ENCODE measurements at places on chromosomes 12 and 14.

GRCh38 chr14:89143595-89143994, 273.4 kb downstream of the FOXN3 start:
- peak; percentile 17 for DNase-seq

- peak; percentile 86 for DNase-seq
Observed at GRCh38 chr14:104680806-104681688, 8.4 kb upstream of the INF2 start.

- DNase-seq: no peak
Observed at GRCh38 chr12:49483619-49484018, 55.2 kb upstream of the KCNH3 start.

- DNase-seq: no peak
Observed at GRCh38 chr12:47067176-47067575, 12.2 kb upstream of the PCED1B start.

GRCh38 chr12:95506707-95507523, 33.0 kb downstream of the METAP2 start:
- DNase-seq: no peak

- no peak for DNase-seq
Observed at GRCh38 chr12:108348842-108349241, 9.7 kb upstream of the CMKLR1 start.

DNA sequence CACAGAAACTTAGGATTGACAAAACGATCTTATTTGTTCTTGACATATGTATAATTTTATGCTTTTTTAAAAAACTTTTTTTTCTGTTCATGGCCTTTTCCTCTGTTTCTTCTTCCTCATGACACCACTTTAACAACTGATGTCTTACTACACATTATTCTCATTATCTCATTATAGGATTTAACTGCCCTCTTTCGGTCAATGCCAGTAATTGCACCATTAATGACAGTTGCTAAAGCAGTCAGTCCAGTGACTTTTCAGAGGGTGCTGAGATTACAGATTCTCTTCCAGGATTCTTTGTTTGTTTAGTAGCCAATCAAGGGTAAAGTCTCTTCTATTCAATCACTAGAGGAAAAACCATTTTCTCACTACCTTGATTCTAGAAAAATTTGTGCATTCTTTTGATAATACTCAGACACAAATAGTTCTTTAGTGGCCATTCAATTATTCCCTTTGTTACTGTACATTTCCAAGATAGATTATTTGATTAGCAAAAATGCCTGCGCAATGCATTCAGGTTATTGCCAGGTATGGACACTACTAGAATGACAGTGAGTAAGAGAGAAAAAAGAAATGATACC, 50.1 kb downstream of the KLRG1 start:
- DNase-seq: peak; percentile 54

- no peak for DNase-seq
Observed at GRCh38 chr14:82047777-82048470, 514.3 kb upstream of the SEL1L start.

DNA sequence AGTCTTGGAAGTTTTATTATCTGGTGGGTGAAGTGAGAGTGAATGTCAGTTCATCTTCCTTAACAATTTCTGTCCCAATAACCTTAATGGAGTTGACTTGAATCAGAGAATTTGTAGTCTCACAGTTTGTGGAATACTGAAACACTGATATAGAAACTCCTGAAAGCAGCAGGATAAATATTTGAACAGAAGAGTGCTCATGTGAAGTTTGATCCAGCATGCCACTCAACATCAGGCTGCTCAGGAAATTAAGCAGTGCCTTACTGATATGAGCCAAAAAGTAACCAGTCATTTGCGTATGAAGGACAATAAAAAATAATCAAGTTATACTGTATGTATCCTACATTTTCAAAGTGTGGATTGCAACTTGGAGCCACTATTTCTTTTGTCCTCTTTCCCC, 15.7 kb downstream of the MUCL1 start:
- DNase-seq: no peak

DNA sequence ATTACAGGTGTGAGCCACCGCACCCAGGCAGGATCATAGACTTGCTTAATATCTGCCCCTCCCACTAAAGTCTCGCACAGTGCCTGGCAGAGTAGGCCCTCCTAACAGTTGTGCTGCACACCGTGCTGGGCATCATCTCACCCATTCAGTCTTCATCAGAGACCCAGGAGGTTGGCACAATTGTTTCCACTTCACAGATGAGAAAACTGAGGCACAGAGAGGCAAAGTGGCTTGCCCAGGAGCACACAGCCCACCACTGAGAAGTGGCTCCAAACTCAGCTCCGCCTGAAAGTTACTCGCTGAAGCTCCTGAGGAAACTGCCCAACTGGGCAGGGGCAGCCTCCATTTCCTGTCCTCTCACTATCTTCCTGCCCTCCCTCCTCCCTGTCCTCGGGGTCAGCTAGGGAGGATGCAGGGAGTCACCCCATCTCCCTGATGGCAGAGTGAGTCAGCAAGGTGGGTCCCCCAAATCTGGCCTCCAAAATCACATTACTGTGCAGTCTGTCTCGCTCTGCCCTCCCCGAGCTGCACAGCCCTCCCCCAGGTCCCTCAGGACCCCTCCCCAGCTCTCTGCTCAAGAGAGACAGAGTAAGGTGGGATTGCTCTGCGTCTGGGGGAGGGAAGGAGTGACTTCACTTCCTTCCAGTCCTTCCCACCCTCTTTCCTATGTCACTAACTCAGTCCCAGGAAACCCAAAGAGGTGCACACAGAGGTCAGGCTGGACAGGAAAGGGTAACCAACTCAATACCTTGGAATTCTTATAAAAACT, 5.7 kb downstream of the SLC8B1 start:
- peak; percentile 59 for DNase-seq

GRCh38 chr12:112198120-112198733, 72.9 kb downstream of the TRAFD1 start:
- DNase-seq: peak; percentile 62

DNA sequence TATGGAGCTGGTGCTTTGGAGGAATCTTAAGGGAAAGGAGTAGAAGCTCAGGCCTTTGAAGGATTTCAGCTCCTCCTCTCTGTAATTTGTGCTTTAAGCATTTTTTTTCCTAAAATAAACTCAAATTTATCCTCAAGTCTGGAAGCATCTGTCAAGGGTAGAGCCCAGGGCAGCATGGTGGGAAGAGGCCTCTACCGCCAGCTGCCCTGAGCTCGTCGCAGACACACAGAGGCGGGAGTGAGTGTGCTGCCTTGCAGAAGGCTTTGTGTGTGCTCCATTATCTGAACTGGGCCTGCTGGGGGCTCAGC, 9.3 kb downstream of the DHRS2 start:
- DNase-seq: no peak

DNA sequence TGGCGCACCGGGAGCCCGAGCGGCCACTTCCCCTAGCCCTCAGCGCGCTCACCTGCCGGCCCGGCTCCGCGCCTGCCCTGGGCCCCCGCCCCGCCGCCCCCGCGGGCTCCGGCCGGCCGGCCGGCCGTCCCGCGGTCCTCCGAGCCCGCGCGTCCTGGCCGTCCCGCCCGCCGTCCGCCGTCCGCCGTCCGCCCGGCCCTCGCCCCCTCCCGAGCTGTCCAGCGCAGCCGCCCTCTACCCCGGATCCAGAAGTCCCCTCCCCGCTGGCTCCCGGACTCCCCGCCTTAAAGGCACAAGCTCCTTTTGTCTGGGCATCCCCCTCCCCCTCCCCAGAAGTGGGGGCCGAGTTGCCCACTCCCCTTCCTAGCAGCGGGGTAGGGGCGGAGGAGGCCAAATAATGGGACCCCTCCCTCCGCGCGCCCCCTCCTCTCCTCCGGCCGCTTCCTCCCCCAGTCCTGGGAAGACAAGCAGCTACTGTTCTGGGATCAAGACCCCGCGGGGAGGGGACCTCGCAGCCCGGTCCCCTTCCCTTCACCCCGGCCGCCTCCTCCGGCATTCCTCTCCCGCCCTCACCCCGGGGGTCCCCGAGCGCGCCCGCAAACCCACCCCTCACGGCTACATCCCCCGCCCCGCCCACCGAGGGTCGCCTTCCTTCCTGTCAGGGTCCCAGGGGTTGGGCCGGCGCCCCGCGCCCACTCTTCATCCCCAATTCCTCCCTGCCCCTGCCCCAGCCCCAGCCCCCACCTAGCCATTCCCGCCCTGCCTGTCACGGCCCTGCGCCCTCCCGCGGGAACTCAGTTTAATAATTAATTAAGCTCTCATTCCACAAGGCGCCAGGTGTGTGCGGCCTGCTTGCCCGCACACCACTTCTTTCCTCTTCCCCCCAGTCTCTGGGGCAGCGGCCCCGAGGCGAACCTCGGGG, at the start of gene ADCY6:
Gene ADCY6 (minus strand): TSS at position 236 of the 922 bp plus-strand sequence. CDS start 5,655 bp downstream, outside the sequence.
- peak; percentile 80 for DNase-seq

DNA sequence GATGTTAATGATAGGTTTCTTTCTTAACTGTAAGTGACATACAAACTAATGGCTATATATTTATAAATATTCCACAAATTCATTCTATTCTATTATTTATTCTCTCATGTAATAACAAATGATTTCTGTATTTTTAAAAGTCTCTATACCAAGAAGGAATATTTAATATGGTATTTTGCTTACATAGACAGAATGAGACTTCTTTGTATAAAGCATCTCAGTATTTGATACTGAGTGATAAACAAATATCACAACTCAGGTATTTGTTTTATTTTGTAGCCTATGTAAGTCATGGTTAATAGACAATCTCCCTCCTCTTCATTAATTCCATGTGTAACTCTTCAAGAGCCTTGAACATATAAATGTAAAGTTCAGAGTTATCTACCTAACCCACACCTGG, 18.0 kb downstream of the ATL1 start:
- DNase-seq: no peak

DNA sequence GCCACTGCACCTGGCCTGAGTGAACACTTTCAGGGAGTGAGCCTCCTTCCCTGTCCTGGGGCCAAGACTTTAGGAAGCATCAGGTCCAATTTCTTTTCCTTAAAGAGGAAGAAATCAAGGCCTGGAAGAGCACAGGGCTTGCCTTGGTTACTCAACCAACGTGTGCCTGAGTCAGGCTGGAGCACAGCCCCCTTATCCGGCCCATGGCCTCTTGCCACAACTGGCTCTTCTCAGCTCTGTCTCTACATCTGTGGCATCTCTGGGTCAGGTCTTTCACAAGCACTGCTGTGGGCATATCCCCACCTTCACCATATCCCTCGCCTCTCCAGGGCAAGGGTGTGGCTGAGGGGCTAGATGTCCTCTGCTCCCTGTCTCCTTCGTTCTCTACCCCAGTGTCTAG, 6.8 kb downstream of the MYH6 start:
- DNase-seq: no peak

DNA sequence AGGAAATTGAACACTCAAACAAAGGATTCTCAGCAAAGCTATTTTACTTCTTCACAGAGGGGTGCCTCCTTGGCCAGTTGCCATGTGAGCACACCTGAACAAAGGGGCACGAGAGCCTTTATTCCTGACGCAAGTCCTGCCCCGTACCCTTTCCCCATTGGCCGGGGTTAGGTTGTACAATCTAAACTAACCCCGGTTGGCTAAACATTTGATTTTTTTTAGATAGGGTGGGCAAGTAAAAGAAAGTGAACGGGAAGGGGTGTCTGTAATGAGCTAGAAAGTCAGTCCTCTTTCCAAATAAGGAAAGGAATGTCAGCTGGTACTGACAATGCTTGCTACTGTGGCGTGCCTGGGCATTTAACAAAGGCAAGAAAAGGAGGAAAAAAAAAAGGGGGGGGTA, 135.5 kb upstream of the CDKN3 start:
- no peak for DNase-seq

DNA sequence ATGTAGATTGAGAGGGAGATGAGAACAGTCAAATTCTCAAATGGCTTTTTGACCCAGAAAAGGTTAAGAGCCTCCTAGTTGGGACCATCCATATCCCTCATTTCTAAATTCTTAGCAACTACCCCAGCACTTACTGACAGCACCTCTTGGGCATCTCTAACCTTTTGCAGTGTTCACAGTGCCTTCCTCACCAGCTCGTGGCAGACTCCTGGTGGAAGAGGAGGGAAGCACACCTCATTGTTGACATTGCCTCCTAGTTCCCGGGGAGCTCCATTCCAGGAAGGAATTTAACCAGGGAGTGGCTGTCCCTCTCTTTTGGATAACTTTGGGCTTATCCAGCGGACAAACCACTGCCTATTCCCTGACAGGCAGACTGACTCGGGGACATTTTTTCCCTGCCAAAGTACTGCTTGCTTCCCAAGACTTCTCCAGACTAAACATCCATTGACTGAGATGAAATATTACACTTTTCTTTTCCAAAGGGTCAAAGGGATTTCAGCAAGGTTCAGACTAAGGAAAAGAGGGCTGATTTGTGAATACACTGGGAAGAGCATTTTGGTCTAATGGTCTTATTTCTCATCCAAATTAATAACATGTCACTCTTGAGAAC, 9.0 kb upstream of the OR6J1 start:
- peak; percentile 85 for DNase-seq

- DNase-seq: no peak
Observed at GRCh38 chr12:65655074-65655493, 169.2 kb upstream of the HMGA2 start.

GRCh38 chr12:109995361-109995685, 845 bp downstream of the GIT2 start:
- DNase-seq: no peak

DNA sequence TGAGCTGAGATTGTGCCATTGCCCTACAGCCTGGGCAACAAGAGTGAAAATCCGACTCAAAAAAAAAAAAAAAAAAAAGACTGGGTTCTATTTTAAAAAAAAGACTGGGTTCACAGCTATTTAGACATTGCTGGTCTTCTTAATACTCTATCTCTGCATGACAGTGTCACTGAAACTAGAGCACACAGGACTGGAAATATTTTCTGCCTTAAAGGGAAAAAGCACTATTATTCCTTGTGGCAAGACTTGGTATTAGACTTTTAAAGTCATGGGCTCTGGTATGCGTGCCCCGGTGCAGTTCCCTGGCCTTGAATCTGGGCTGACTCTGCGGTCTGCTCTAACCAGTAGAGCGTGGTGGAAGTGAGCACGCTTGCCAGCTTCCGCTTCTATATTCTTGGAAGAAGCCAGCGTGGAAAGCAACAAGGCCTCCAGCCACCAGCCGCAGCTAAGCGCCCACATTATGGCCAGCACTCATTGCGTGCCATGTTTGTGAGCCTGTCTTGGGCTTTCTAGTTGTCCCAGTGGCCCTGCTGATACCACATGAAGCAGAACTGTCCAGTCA, 31.3 kb downstream of the PRKAB1 start:
- no peak for DNase-seq

GRCh38 chr14:64673316-64673715, 30.9 kb upstream of the PLEKHG3 start:
- no peak for DNase-seq

- no peak for DNase-seq
Observed at GRCh38 chr12:48780381-48781025, 8.4 kb downstream of the ADCY6 start.

GRCh38 chr14:35298351-35298750, 6.2 kb downstream of the PSMA6 start:
- no peak for DNase-seq

All from EH (cell line).